ENCODE measurements at places on chromosomes 12 and 14.
A peak's percentile ranks its signal among the peaks of the same experiment; 100 is the strongest.

DNA sequence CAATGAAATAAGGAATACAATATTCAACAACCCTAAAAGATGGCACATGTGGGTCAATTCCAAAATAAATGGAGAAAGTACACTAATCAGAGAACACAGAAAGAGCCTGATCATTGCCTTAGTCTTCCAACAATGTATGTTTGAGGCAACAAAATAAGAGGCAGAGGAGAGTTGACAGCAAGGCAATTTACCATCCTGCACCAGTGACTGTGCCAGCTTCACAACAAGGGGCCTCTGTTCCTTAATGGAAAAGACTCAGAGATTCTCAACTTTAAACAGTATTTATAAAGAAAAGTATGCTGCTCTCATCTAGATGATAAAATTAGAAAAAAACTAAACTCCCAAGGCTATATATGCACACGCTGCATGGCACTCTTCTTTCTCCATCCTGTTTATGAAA lies 25.9 kb downstream of the EPS8 start:
- DNase-seq: no peak

- peak; percentile 43 for DNase-seq
Measured at GRCh38 chr12:122980183-122981035, at the start of gene ARL6IP4. TSS of gene ARL6IP4 (plus strand) at chr12:122980681. CDS start at chr12:122981140, 459 bp downstream.

GRCh38 chr14:106185837-106186233 lies 659.5 kb downstream of the TMEM121 start:
- DNase-seq: peak; percentile 32

GRCh38 chr14:66140213-66140918 lies 345.8 kb upstream of the CCDC196 start:
- no peak for DNase-seq

GRCh38 chr12:152440-152839 lies 61.5 kb downstream of the SLC6A12 start:
- DNase-seq: no peak

GRCh38 chr12:53414756-53415417 lies 8.8 kb upstream of the AMHR2 start:
- no peak for DNase-seq

DNA sequence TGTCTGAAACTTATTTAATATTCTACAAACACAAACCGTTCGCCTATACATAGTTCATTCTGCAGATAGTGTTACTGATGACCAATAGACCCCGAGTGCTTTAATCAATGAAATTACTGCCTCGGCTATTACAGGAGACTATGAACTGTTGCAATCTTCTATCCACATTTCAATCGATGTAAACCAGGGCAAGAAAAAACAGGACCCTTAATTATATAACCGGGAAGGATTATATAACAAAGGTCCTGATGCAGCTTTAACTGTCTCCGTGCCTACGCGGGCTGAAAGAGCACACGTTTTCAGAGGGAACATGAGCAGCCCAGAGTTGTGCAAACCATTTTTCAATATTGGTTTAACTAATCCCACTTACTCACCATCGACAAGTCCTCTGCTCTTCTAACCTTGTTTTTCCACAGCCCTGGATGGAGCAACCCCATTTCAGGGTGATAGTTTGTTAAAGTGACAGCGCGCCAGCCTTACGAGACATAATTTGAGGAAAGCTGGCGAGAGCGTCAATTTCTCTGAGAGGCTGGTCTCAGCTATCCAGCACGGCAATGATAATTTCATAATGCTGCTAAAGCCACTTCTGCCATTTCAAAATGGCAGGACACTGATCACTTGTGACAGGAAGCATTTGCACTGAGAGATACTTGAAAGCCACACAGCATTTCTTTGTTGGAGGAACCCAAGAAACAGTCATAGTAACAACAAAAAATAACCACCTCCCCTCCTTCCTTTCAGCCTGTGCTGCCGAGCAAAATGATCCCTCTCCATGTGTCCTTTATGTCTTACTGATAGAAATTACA lies 184.6 kb downstream of the FOXN3 start:
- no peak for DNase-seq

- no peak for DNase-seq
Measured at GRCh38 chr14:69170839-69171238, 17.9 kb upstream of the DCAF5 start.

DNA sequence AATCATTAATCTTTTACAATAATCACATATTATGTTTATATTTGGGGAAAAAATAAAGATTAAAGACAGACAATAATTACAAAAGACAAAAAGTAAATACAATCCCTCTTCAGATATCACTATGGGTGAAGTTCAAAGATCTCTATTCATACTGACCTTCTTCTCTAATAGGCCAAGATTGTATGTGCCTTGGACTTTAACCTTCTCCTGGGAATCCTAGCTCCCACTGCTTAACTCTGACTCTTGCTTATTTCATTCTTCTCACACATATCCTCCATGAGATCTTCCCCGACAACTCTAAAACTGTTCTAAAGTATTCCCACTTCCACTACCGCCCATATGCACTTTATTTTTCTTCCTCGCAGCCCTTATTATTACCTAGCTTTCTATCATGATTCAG lies 83.8 kb downstream of the EEA1 start:
- no peak for DNase-seq

GRCh38 chr14:45868377-45868776 lies 615.4 kb upstream of the MIS18BP1 start:
- no peak for DNase-seq

DNA sequence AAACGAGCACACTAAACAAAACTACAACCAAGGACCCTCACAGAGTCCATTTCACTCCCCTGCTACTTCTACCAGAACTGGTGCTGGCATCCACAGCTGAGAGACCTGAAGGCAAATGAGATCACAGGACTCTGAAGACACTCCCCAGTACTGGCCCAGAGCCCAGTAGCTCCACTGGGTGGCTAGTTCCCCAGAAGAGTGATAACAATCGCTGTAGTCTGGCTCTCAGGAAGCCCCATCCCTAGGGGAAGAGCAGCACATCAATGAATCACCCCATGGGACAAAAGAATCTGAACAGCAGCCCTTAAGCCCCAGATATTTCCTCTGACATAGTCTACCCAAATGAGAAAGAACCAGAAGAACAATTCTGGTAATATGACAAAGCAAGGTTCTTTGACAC lies 190.7 kb upstream of the BMP4 start:
- no peak for DNase-seq

DNA sequence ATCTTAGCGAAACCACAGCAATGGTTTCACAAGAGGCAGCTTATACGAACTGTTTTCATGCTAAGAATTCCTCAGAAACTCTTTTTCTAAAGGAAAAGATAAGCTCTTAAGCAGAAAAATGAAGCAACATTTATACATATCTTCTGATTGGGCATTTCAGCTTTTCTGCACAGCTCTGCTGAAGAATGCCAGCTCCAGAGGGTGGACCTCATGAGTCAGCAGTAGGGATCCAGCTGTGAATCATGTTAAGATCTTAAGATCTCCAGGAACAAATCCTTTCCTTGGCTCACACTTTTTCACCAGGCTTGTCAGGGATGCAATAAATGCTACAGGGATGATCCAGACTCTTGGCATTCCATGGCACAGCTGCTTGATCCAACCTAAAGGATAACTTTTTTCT lies 477.1 kb upstream of the CCDC196 start:
- DNase-seq: no peak

DNA sequence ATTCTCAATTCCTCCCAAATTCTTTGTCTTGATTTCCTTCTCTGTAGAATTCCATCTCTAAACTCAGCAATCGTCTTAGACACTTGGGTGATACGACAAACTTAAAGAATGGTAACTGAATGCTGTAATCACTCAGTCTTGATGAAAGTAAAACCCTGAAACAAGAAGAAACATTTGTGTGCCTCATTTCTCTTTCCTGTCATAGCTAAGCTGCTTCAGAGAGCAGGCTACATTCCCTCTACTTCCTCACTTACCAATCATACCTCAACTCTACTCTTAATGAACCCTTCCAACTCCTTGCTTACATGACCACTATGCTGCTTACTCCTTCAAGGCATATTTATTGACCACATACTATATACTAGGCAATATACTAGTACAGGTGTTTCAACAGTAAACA lies 8.3 kb downstream of the MAP4K5 start:
- no peak for DNase-seq

GRCh38 chr12:106739318-106739717 lies 35.2 kb upstream of the RIC8B start:
- no peak for DNase-seq

GRCh38 chr12:104966677-104967076 lies 8.6 kb upstream of the SLC41A2 start:
- DNase-seq: no peak

- DNase-seq: peak; percentile 23
Measured at GRCh38 chr14:68283378-68284123, 464.0 kb downstream of the RAD51B start.

DNA sequence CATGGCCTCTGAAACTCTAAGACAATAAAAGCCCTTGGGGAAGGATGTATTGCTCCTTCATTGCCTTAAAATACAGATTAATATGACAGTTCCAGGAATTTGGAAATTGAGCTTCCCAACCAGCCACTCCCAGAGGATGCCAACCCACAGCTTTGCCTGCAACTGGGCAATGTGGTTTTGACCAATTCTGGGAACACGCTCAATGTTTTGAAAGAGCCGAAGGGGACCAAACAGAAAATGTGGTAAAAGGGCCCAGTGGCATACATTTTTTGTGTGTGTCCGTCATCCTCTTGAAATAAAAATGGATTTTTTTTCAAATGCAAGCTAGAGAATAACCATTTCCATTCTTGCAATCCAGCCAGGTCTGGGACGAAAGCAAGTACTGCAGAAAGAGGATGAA lies 88.3 kb upstream of the PLEKHG7 start:
- DNase-seq: no peak

DNA sequence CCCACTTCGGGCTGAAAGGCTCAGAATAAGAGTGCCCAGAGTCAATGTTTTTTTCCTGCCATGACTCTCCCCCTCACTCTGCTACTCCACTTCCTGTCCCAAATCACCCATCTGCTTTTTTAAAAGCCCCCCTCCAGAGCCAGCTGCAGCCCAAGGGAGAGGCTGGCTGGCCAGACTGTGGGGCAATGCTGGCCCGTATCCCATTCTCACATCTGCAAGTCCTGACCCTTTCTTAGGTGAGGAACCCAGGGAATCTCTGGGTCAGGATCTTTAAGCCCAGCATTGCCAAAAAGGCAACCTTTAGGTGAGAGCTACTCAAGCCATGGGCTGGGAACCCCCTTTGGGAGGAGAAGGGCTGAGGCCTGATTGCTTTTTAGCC lies 1.7 kb upstream of the ITGA5 start:
- DNase-seq: no peak

- no peak for DNase-seq
Measured at GRCh38 chr12:90090929-90091651, 382.5 kb upstream of the ATP2B1 start.

DNA sequence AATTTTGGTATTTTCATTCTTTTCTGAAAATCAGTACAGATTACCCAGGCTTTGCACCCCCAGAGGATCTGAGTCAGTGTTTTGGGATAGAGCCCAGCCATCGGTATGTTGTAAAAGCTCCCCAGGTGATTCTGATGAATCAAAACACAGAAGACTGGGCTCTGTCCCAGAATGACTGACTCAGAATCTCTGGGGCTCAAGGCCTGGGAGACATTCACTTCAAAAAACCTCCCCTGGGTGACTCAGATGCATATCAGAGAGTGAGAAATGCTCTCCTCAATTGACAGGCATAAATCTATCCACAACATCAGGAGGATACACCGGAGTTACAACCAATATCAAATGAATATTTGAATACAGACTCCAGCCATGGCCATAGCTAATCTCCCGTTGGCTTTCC lies 32.6 kb downstream of the SLC35F4 start:
- DNase-seq: no peak

DNA sequence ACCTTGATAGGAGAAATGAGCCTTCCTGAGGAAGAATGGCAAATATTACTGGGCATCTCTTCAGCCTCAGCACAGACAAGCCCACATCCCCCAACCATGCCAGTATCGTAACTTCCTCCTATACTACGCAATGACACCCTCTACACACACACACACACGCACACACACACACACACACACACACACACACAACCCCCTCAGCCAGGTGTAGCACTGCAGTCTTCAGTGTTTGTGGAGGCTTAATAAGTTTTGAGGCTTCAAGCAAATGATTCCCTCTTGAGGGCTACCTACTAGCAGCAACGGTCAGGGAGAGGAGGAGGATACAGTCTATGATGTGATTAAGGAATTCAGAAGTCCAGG lies 1.6 kb downstream of the DGKA start:
- DNase-seq: no peak

DNA sequence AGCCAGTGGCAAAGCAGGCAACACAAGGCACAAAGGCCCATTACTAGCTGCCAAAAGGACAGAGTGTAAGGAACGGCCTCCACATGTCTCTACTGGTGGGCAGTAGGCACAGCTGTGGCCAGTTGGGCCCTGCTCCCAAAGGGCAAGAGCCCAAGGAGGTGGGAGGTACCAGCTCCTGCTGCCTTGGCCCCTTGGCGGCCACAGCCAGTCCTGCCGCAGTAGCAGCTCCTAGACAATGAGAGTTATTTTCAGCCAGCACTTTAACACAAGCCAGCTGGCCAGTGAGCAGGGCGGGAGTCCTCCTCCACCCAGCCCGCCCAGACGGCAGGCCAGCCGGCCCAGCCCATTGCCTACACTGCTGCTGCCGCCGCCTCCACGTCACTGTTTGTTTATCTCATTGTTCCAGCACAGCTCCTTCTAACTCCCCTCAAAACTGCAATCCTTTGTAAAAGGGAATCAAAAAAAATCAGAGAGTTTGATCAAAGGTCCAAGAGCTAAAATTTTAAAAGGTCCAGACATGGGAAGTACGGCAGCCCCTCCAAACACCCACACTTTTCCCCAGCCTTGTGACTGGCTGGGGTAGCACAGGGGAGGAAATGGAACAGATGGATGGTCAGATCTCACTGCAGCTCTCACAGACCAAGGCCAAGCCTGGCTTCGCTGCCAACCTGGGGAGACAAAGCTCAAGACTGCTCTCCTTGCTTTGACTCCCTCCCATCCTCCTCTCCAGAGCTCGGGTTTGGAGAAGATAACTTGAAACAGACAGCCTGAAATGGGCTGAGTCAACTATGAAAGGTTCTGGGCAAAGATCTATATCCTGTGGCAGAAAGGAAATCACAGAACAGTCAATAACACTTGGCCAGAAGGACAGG lies 33.5 kb downstream of the FMNL3 start:
- DNase-seq: no peak

- no peak for DNase-seq
Measured at GRCh38 chr14:52351233-52352060, 37.3 kb downstream of the PTGER2 start.

GRCh38 chr12:27424631-27425230 lies 21.8 kb upstream of the SMCO2 start:
- no peak for DNase-seq

Measured in stimulated activated CD8-positive, alpha-beta memory T cell treated with anti-CD3 and anti-CD28 coated beads, Interleukin-7, amount 100 ng/mL, for 1 hour (primary cell).